ENCODE measurements at places on chromosomes 3 and 15. TPM values are rescaled to one million over a fixed set of nuclear protein-coding genes. Genes with fewer than 3 reads are reported as not detected.

Gene SENP5
- total RNA-seq: 57.0 TPM

Gene CKMT1A
- 8.2 TPM for total RNA-seq

Gene LIPH
- not detected for total RNA-seq

Gene DAZL
- 0.09 TPM for total RNA-seq

Gene CFAP91
- total RNA-seq: 13.3 TPM

Gene KNG1
- total RNA-seq: not detected

Gene ISG20
- total RNA-seq: 0.18 TPM

Gene GOLGA6L1
- total RNA-seq: not detected

Gene PLCB2
- 4.4 TPM for total RNA-seq

Gene EIF5A2
- total RNA-seq: 5.6 TPM

Gene GRK7
- 0.09 TPM for total RNA-seq

Gene CKMT1B
- total RNA-seq: 10.3 TPM

DNA sequence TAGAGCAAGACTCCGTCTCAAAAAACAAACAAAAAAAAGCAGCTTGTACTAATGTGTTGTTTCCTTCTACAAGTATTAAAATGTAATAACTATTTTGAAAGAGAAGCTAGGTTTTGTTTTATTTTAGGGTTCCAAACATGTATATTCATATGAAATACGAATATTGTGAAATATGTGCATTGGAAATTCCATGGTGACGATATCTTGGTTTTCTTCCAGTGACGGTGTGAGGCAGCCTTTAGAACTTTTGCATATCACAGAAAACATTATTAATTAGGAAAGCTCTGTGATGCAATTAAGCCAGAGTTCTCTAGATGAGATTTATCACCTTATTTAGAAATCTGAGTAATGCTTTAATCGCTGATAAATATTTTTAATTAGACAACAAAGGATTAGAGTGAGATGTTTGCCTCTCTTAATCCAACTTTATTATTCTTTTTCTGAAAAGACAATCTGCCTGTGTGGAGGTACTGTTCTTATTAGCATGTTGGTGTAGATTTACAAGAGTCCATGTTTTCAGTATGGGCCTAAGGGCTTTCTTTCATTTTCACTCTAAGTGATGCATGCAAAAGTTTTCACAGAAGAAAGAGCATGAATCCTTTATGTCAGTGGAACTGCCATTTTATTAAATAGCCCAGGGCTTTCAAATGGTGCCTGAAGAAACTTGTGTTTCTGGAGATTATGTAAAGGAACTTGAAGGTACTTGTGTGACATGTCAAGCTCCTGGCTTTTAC is 37.7 kb upstream of the SAMMSON start:
- DNase-seq: no peak

DNA sequence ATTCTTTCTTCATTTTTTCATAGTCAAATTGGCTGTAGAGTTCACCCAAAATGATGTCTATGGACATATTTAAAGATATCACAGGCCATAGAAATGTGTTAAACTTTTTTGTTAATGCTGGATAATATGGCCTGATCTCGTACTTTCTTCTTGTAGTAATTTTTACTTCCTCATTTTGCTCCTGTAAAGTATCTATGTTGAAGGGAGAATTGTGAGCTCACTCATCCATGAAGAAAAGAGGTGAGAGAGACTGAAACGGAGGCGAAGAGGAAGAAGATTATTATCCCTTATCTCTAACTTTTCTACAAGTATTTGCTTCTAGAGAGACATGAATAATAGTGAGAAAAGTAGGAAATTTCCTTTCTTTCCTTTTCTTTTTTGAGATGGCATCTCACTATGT is 613.8 kb upstream of the TBL1XR1 start:
- no peak for DNase-seq

- no peak for DNase-seq
Measured at GRCh38 chr3:52827866-52828376, 2.6 kb downstream of the ITIH4 start.

- peak; percentile 12 for DNase-seq
Measured at GRCh38 chr3:168165390-168166269, 69.9 kb upstream of the GOLIM4 start.

GRCh38 chr3:77296527-77296926 is 256.6 kb downstream of the ROBO2 start:
- DNase-seq: no peak

GRCh38 chr3:189393598-189393997 is 221.8 kb downstream of the TPRG1 start:
- no peak for DNase-seq

DNA sequence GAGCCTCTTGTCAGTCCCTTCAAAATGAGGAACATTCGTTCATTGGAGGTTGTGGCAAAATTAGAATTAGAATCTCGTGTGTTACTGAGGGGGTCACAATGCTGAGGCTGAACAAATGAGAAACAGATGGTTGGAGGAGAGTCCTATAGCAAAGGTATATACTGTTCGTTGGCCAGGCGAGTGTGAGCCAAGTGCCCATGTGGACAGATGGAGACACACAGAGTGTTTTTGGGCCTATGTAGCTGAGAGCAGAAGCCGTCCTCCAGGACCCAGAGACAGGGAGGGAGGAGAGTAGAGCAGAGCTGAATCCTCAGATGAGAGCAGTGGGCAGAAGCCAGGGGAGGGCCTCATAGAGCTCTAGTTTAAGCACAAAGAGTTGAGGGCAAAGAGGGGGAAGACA is 98.9 kb downstream of the NR1D2 start:
- DNase-seq: no peak

GRCh38 chr3:43892061-43892460 is 201.3 kb downstream of the ABHD5 start:
- peak; percentile 10 for DNase-seq

- no peak for DNase-seq
Measured at GRCh38 chr15:39511000-39511915, 69.6 kb upstream of the THBS1 start.

DNA sequence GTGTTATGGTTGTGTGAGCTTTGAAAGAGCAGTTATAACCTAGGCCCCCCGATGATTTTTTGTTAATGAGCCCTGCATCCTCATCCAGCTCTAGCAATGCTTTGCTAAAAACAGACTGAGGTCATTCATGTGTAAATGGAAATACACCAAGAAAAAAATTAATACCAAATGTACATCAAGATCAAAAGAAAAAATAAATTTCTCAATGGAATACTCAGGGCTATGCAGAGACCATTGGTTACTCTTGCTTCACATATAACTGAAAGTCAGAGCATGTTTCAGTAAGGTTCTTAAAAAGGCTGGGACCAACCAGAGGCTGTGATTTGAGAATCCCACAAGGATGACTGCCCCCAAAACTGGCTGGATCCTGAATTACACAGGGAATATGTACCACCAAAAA is 48.0 kb downstream of the ARHGAP31 start:
- DNase-seq: no peak

GRCh38 chr15:100500226-100500990 is 28.3 kb downstream of the CERS3 start:
- DNase-seq: no peak

GRCh38 chr3:49006408-49007067 is 653 bp upstream of the WDR6 start:
- no peak for DNase-seq

- DNase-seq: no peak
Measured at GRCh38 chr15:89492111-89492641, 4.2 kb downstream of the RHCG start.

- no peak for DNase-seq
Measured at GRCh38 chr15:91031796-91032195, 9.4 kb upstream of the VPS33B start.

DNA sequence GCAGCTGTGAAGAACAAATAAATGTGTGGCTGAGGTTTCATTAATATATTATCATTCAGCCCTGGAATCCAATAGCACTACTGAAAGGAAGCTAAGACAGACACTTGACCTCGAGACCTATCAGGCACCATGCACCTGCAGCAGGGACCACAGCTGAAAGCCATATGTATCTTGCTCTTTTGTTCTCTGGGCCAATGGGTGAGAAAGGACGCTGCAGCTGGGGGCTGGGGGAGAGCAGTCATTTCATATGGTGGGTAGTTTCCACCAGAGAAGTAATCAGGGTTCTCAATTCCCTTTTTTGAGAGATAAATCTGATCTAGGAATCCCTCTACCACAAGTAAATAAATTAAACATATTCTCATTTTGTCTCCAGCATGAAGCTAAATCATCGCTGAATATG is 225.6 kb upstream of the STRIT1 start:
- no peak for DNase-seq

- no peak for DNase-seq
Measured at GRCh38 chr3:171088964-171089754, 62.6 kb upstream of the SLC2A2 start.

DNA sequence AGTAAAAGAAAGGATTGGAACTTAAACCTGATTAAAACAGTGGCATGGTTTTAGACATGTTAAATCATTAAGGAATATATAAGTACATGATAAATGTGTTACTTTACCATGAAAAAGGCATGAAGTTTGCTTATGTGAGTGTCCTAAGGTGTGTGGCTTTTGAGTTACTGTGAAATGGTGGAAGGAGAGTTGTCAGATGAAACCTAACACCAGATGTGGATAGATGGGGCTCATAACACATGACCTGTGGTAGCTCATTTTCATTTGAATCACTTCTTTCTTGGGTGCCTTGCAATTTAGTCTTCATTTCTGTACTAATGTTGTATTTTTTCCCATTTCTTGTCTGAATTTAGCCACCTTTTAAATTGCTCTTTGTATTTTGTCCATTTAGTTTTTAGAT is 13.0 kb downstream of the MEF2A start:
- no peak for DNase-seq

- peak; percentile 23 for DNase-seq
Measured at GRCh38 chr15:22224241-22224671, 143.9 kb downstream of the OR4M2 start.

DNA sequence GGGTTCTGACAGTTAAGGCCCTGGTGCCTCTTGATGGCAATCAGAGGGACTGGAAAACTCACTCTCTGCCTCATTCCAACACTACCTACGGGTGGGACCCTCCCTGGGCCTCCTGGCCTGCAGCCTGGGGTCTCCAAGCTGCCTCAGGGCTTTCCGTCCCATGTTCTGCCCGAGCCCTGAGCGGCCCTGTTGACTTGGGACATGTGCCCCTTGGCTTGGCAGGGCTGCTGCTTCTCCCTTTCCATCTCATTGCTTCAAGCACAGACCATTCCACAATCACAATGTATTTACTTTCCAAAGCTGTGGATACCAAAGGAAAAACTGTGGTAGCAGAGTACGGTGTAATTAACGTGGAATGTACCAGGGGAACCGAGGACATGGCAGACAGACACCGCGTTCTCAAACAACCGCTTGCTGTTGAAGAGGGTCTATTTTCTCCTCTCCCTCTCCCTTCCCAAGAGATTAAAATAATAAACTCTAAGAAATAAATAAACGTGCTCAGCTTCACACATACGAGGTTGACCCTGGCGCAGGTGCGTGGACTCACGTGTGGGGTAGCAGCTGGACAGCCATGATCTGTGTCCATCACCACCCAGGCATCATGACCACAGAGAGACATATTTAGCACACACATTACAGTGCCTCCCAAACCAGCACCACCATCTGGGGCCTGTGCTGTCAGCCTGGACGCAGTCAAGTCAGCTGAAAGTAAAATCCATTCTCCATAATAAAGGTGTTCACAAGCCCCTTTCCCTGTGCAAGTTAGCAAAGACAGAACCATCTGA is 172.0 kb downstream of the XXYLT1 start:
- no peak for DNase-seq

GRCh38 chr15:62150445-62150844 is 14.6 kb downstream of the C2CD4B start:
- no peak for DNase-seq

GRCh38 chr3:156817646-156818272 is 8.4 kb upstream of the LEKR1 start:
- no peak for DNase-seq

- DNase-seq: no peak
Measured at GRCh38 chr15:65332391-65333147, 28.1 kb downstream of the RNU5B-1 start.

DNA sequence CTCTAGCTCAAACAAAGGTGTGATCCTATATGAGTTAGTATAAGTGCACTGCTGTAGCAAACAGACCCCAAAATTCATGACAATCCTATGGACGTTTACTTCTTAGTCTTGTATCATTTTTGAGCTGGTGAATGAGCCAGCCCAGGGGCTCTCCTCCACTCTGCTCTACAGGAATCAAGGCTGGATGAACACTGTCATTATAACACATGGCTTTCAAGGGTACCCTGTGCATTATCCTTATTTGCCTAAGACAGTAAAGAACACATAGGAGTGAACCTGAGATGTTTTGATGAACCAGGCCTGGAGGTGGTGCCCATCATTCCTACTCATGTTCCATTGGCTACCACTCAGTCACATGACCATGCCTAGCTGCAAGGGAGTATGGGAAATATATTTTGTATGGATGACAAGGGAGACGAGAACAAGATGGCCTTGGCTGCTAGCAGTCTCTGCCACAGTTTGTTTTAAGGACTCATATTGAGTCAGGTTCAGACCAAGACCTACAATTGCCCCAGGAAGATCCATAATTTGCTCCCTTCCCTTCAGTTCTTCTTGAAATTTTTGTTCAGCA is 107.4 kb upstream of the HES1 start:
- DNase-seq: no peak

DNA sequence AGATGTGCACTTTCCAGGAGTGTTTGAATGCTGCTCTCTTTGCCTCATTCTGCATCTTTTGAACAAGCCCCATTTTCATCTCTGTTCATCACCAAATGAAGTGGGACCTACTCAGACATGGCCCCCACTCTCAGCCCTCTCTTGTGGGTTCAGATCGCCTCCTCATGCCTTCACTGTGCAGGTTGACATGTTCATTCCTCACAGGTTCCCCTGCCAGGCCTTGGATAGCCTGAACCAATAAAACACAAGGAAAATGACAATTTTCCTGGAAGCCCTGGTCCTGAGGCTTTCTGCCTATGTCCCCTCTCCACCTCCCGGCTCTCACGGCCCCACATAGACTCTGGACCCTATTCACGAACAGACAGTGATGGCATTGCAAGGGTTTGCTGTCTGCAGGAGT is 17.7 kb downstream of the KLF15 start:
- DNase-seq: no peak

DNA sequence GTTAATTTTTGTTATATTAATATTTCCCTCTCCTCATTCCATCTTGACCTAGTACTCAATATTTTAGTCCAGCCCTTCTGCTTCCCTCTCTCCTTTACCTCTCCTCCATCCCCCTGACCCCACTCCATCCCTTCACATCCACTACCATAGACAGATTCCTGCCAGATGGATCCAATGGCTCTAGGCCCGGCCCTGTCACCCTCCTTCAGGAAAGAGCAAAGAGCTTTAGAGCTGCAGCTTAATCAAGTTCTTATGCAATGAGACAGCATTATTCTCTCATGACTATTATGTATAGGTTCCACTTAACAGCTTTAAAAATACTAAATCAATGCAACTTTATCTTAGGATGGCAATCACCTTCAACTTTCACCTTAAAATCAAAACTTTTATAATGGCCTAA is 200.7 kb upstream of the TTC14 start:
- DNase-seq: no peak

Measured in cerebellum (tissue), 4 donors.